ENCODE measurements at places on chromosomes 7 and 10.

DNA sequence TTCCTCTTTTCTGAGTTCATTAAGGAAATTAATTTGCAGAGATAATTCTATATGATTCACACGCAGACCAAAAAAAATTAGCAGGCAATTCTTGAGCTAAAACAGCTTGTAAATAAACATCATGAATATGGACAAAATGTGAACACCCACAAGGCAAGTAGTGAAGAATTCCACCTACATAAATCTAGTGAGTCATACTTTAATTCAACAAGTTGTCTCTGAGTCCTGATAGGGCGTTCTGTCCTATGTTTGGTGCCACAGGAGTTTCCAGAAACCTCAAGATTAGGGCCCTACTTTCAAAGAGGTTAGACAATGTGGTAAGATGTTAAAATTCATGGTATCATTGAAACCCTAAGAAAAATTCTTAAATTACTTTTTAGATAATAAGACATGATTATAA, 122.3 kb downstream of the SGMS1 start:
- no peak for DNase-seq

DNA sequence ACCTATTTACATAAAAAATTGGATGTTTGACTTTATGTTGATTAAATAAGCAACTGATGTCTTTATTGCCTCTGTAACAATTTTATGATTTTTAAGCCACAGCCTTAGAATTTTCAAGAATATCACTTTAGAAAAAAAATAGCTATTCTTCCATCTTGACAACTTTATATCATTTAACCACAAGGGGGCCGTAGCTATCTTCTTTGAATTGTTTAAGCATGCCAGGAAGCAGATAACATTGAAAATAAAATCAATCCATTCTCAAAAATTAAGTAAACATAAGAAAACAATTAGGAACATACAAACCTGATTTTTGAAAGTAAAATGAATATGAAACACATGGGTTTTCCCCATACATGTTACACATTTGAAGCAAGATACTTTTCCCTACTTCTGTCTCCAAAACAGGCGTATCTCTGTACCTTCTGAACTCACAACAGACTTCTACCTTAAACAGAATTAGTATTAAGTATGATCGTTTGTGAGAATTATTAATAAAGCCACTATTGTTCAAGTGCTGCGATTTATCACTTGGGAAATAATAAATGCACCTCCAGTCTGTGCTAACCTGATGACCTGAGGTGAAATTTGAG, 209.0 kb downstream of the CACNA2D1 start:
- DNase-seq: no peak

DNA sequence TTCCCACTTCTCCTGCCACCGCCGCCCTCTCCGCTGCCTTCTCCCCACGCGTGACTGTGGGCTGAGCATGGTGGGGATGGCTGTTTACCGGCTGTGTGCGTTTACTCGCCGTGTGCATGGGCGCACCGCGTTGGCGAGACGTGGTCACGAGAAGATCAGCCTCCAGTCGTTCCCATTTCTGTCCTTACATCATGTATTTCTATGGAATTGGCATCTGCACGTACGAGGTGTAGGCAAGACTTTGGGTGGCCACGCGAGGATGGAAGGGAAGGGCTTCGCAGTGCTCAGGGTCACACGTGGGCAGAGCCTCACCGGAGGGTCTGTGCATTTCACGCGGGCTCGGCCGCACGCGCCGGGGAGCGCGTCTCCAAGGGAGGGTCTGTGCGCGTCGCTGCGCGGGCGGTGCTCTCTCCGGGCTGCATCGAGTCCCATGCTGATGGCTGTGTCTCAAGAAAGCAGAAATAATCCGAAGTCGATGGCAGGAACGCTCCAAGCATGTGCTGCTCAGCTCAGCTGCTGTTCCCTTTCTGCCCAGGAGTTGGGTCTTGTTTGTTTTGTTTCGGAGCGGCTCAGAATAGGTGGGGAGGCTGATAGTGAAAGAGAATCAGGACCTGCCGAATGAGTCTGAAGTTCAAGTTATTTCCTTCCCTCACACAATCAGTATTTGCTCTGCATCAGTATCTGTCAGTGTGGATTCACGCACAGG, 973 bp downstream of the CAMK1D start:
- DNase-seq: no peak

- no peak for DNase-seq
These were observed 40.8 kb upstream of the STEAP4 start for GRCh38 chr7:88347517-88347916.

DNA sequence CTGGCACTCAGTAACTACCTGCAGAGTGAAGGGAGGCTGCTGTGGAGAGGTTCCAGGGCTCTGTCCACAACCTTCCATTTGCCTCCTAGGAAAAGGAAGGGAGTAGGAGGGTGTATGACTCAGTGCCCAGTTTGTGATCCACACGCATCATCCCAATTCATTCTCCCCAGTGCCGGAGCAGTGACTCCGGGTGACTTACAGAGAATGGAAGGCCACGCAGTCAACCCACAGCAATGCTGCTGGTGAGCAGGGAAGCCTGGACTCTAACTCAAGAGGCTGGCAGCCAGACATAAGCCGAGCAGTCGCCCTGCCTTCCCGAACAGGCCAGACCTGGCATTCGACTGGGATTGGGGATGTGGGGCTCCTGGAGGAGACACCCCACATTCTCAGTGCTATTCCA, 139.9 kb downstream of the SH3PXD2A start:
- no peak for DNase-seq

DNA sequence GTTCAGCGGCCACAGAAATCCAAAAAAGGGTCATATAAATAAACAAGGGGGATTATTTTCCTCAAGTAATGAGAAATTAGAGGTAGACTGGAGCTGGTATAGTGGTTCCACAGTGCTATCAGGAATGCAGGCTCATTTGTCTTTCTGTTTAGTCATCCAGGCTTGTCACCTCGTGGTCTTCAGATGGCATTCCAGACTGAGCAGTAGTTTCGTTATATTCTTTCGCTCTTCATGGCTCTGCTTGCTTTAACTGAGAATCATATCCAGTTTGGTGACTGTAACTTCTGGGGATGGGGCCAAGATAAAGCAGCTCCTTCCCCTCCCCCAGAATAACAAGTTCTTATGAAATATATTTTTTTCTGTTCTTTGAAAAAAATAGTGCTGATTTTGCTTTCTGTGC, 9.5 kb downstream of the ANKIB1 start:
- no peak for DNase-seq

DNA sequence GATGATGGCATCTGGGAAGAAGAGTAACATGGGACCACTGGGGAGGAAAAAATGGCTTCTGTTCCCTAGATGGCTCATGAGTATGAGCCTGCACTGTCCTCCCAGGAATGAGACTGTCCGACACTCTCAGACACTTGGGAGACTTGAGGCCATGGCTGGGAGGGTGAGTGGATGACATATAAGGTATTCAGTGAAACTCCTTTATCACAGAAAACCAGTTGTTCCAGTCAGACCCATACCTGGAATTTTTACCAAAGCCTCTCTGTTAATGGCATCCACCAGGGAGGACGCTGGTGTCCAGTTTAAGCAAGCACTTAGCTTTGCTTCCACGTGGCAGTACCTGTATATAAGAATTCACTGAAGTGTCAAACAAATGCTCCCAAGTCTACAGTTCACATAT, 116.7 kb upstream of the C10orf90 start:
- DNase-seq: no peak

- no peak for DNase-seq
These were observed 3.9 kb downstream of the MICALL2 start for GRCh38 chr7:1455241-1455939.

GRCh38 chr7:16546921-16547505, 20.4 kb downstream of the LRRC72 start:
- no peak for DNase-seq

DNA sequence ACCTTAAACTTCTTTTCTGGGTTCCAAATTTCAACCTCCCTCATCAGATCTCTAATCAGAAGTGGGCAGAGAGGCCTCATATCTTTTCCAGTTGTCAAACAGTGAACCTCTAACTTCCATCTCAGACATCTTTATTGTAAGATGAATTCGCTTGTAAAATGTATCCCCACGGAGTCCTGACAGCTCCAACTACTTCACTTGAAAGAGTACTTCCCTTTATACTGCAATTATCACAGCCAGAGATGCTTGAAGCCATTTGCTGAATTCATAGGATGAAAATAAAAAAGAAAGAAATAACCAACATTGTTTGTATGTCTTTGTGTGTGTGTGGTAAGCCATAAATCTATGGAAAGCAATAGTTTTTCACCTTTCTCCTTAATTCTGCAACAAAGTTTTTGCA, 175.2 kb downstream of the GRM3 start:
- DNase-seq: no peak

GRCh38 chr7:65409363-65409762, 35.7 kb downstream of the ZNF92 start:
- no peak for DNase-seq

DNA sequence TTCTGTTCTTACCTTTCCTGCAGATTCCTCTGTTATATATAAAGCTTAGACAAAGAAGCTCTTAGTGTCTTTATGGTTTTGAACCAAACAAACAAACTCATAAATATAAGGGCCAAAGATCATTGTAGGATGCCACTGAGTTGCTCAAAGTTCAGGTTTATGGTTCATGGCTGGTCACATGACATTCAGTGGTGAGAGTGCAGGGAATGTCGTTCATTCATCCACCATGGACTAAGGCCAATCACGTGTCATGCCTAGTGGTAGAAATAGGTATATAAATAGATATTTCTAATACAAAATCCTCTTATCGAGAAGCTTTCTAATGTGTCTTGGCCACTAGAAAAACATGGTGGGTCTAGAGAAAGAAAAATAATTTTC, 119.4 kb downstream of the GATA3 start:
- no peak for DNase-seq

DNA sequence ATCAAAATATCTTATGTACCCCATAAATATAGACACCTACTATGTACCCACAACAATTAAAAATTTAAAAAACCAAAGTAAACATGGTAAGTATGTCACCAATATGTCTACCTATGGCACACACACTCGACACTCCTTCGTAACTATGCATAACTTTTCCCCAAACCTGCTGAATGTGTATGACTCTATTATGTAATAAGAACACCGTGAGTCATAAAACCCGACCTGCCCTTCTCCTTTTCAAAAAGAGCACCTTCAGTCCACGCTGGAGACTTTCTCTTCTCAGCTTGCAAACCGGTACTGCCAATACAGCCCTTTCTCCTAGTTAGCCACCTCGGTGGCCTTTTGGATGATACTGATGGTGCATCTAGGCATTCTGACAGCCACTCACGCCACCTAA, 186.3 kb downstream of the PRPF18 start:
- no peak for DNase-seq

- no peak for DNase-seq
These were observed 165.7 kb downstream of the PTPN20 start for GRCh38 chr10:47076949-47077361.

DNA sequence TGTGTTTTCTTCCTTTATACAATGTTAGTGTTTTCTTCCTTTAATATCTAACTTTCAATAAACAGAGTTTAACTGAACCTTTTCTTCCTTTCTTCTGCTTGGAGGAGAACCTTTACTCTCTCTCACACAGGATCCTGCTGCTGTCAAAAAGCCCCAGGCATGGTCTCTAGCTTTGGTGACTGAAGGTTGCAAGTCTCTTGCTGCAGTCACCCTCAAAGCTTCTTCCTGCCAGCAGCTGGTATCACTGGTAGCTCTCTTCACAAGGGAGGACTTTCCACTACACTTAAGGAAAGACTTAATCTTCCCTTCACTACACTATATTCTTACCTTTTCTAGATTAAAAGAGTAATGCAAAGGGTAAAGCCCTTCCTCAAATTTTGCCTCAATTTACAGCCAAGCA, 153.4 kb downstream of the SGMS1 start:
- DNase-seq: no peak

DNA sequence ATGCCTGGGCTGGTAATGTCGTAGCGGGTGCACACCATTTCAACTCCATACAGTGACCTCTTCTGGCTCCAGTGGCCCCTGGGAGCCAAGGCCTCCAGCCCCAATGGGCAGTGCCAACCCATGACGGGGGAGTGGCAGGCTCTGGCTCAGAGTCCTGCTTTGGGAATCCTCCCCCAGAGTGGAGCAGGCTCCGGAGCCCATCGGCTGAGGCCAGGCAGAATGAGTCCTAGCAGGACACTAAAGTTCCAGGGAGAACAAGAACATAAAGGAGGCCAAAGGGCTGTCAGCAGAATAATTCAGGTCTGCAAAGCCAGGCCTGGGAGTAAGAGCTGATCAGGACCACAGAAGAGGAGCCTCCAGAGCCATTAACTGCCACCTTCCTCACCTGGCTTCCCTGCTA, 33.3 kb downstream of the LBX1 start:
- no peak for DNase-seq

- DNase-seq: no peak
These were observed 31.6 kb downstream of the CSTF2T start for GRCh38 chr10:51667678-51668335.

DNA sequence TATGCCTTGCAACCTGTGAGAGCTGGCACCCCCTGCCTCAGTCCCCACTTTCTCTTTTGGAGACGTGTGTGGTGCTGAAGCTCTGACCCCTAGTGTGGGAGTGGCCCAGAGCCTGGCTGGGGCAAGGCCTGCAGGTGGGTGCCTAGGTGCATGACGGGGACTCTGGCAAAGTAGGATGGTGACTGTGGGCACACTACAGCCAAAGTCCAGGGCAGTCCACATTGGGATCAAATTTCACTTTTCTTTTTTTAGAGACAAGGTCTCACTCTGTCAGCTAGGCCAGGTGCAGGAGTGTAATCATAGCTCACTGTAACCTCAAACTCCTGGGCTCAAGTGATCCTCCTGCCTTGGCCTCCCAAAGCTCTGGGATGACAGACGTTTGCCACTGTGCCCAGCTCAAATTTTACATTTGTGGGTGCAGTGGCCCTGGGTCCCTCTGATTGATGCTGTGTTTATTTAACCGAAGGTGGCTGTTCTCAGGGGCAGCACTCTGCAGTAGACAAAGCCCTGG, 52.3 kb downstream of the NEURL1 start:
- no peak for DNase-seq

GRCh38 chr10:21497177-21497807, 28.2 kb downstream of the SKIDA1 start:
- DNase-seq: no peak
